ENCODE measurements at places on chromosomes 12 and 14.

- no peak for DNase-seq
These were observed 159.2 kb downstream of the SYT1 start for GRCh38 chr12:79023784-79024183.

DNA sequence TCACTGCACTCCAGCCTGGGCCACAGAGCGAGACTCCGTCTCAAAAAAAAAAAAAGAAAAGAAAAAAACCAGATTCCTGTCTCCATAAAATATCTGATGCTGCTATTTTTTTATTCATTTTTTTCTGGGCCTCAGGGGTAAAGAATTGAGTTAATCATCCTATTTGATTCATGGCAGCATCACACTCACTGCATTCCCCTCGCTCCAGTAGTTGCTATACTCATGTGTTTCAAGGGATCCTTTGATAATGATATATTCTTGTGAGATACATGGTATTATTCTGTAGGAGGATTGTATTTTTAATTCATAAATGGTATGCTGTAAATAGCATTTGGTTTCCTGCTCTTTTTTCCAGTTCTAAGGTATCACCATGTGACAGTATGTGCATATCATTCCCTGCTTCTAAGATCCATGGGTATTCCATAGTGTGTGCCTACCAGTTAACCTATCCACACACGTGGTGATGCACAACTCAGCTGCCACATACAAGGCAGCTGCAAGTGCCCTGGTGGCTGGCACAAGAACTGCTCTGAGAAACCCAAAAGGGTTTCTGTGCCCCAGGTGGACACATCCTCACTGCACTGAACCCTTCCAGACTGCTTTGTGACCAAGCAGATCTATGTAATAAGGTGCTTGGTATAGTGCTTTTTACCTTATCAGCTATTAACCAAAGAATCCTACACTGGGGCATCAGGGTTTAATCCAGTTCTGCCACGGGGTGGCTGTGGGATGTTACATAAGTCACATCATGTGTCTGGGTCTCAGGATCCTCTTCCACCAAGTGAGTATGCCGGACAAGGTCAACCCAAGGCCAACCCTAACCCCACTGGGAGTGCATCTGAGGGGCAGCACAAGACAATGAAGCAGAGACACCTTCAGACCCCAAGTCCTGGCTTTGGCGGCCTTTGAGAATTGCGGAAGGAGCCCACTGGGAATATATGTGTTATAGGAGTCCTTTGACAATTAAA lies 74.6 kb downstream of the ZFP36L1 start:
- no peak for DNase-seq

DNA sequence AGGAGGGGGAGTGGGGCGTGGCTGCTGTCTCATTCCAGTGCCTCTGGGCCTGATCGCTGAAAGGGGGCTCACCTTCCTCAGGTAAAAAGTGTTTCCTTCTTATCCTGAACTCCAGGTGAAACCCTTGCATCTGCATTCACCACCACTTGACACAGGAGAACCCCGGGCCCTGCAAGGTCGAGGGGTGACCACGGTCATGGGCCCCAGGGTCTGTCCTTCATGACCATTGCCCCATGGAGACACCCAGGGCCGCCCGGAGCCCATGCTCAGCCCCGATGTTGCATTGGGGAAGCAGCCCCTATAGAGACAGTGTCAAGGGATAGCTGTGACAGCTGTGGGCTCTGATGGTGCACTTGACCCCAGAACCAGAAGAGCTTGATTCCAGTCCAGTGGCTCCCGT lies 34.4 kb upstream of the DYNC1H1 start:
- DNase-seq = no peak

GRCh38 chr12:45170456-45171042 lies 45.3 kb upstream of the ANO6 start:
- DNase-seq = peak; percentile 10

GRCh38 chr14:49863487-49864281 lies 11.1 kb upstream of the NEMF start:
- no peak for DNase-seq

- no peak for DNase-seq
These were observed 155.3 kb downstream of the ADAMTS20 start for GRCh38 chr12:43396671-43397070.

DNA sequence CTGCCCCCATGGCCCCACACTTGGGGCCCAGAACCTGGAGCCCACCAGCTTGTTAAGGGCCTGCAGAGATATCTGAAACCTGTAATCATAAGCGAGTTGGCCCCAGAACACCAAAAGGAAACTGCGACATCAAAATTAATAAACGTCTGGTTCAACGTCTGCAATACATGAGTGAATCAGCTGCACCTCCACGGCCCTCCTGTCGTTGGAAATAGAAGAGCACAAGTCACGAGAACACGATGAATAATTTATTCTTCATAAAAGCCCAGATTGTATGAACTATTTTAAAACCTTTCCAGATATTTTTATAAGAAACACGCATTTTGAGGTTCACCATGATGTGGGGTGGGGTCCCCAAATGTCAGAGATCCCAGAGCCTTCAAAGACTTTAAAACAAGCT lies 9.7 kb upstream of the CMKLR1 start:
- DNase-seq = no peak
